ENCODE measurements at places on chromosomes 2 and 18. TPM values are rescaled to one million over a fixed set of nuclear protein-coding genes. Genes with fewer than 3 reads are reported as not detected.

DNA sequence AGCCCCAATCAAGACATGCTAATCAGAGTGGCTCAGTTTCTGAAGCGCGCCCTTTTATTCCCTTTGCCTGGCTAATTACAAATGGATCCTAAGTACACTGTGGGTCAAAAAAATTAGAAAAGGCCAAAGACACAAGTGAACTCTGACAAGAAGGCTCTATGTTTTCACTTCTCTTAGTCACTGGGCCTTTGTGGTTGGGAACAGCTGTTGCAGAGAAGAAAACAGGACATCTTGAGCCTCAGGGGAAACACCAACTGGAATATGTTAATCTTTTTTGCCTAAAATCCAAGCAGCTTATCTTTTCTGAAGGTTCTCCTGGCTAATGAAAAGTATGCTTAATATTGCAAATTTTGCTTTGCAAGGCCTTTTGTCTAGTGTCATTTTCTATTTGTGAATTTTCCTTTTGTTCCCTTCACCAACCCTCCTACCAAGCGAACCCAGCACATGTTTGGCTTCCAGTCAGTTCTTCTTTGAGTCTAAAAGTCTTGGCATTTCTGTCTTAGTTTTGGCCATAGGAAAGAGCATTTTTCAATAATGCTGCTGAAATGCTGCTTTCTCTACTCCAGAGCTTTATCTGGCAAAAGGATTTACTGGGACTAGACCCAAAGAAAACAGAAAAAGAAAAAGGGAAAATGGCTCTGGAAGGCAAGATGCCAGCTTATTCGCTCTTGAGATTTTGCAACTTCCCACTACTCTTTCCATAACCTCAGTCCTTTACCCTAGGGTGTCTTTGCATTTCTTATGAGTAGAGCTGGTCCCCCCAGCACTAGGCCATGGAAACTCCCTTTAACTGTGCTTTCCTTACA, 440.2 kb upstream of the ST6GAL2 start:
- no peak overlapping the region for H3K27ac ChIP-seq
- H3K4me1 ChIP-seq = no peaks in the 10 kb centered on the region
- no peak overlapping the region for H3K4me3 ChIP-seq

The CCDC85A gene
- total RNA-seq = 0.34 TPM

The RNF152 gene
- 23.0 TPM for total RNA-seq

DNA sequence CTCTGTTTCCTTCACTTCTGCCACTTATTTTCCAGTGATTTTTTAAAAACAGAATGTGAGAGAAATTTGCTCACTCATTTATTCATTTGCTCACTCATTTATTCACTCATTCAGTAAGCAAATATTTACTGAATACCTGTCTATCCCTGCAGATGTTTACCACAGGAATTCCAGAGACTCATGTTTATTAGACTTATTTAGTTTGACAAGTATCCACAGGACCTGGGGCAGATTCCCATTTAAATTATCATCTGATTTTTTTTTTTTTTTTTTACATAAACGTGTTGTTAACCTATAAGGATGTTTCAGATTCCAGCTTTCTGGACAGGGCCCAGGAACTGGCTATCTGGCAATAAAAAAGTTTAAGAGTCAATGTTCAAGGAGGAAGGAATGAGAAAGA, 175.1 kb upstream of the ERBB4 start:
- no peak overlapping the region for H3K27ac ChIP-seq
- no peak overlapping the region for H3K4me3 ChIP-seq
- peaks cover 10% of the 10 kb centered on the region for H3K4me1 ChIP-seq
- no peaks in the 10 kb centered on the region for H3K36me3 ChIP-seq
- no peaks in the 10 kb centered on the region for H3K27me3 ChIP-seq
- no peak for DNase-seq

DNA sequence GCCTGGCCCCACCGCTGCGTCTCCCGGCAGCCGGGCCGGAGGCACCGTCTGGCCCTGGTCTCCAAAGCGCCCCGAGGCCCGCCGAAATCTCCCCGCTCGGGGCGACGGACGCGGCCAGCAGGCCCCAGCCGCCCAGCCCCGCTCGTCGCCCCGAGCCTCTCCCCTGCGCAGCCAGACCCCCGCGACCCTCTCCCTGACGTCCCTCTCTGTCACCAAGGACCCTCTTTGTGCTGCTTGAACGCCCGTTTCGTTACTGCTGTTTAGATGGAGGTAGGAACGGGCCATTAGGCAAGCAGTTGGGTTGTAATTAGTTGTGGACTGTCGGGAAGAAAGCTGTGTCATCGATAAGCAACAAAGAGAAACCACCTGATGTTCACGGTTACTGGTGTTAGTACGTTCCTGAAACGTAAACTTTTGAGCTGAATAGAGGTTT, 686 bp downstream of the UBXN4 start:
- peaks cover 19% of the 10 kb centered on the region for H3K4me1 ChIP-seq
- H3K27me3 ChIP-seq = no peaks in the 10 kb centered on the region
- H3K36me3 ChIP-seq = no peaks in the 10 kb centered on the region
- DNase-seq = peak; percentile 72
- H3K4me3 ChIP-seq = peak overlapping the region; percentile 92

The POTEI gene
- 1.8 TPM for total RNA-seq

DNA sequence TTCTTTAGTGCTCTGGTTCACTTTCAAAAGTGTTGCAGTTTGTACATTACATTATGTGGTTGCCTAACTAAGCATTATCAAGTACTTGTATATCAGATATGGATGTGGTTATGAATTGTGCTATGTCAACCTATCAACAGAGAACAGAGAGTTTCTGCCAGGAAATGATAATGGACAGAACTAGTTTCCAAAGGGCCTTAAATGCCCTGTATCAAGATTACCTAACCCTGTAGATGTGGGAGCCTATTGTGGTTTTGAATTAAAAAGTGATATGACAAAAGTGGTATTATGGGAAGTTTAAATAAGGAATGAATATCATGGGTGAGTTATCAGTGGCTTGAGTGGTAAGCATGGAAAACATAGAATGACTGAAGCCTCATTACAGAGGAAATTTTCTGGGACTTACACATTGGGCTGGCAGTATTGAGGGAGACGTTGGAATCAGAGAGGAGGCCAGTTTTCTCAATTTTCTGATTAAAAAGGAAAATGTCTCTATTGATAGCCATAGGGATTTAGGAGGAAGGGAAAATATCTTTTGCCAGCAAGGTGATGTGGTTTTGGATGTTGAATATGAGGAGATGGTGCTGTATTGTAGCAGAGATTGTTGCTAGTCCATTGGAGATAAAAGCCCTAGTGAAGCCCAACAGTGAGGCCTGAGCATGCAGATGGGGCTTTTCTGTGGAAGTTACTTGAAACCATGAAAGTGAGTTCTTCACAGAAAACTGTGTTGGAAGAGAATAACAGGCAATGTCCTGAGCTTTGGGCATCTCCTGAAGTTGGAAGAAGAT, 140.7 kb downstream of the TTC27 start:
- DNase-seq = no peak
- H3K4me3 ChIP-seq = no peak overlapping the region
- peaks cover 9% of the 10 kb centered on the region for H3K4me1 ChIP-seq
- H3K27me3 ChIP-seq = no peaks in the 10 kb centered on the region

GRCh38 chr2:229571243-229571642, 143.1 kb downstream of the DNER start:
- no peaks in the 10 kb centered on the region for H3K27me3 ChIP-seq
- no peak overlapping the region for H3K27ac ChIP-seq
- no peak overlapping the region for H3K4me3 ChIP-seq
- H3K4me1 ChIP-seq = no peaks in the 10 kb centered on the region
- no peaks in the 10 kb centered on the region for H3K36me3 ChIP-seq

DNA sequence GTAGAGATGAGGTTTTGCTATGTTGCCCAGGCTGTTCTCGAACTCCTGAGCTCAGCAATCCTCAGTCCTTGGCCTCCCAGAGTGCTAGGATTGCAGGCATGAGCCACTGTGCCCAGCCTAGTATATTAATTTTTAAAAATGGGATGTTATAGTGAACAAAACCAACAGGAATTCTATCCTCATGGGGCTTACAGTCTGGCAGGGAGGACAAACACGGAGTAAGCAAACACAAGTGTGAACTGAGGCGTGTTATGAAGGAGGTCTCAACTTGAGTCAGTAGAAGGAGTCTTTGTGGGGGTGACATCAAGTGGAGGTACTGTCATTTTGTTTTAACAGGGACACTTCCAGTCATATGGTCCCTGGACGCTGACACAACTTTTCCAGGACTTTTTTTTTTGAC, 33.1 kb downstream of the EMILIN2 start:
- no peak overlapping the region for H3K27ac ChIP-seq
- no peaks in the 10 kb centered on the region for H3K36me3 ChIP-seq
- no peak overlapping the region for H3K4me3 ChIP-seq
- DNase-seq = no peak
- no peaks in the 10 kb centered on the region for H3K4me1 ChIP-seq

GRCh38 chr2:29224693-29225551, 109.7 kb downstream of the CLIP4 start:
- H3K27ac ChIP-seq = no peak overlapping the region
- no peaks in the 10 kb centered on the region for H3K4me1 ChIP-seq
- H3K36me3 ChIP-seq = no peaks in the 10 kb centered on the region
- H3K27me3 ChIP-seq = no peaks in the 10 kb centered on the region
- DNase-seq = no peak

The IL36A gene
- not detected for total RNA-seq

DNA sequence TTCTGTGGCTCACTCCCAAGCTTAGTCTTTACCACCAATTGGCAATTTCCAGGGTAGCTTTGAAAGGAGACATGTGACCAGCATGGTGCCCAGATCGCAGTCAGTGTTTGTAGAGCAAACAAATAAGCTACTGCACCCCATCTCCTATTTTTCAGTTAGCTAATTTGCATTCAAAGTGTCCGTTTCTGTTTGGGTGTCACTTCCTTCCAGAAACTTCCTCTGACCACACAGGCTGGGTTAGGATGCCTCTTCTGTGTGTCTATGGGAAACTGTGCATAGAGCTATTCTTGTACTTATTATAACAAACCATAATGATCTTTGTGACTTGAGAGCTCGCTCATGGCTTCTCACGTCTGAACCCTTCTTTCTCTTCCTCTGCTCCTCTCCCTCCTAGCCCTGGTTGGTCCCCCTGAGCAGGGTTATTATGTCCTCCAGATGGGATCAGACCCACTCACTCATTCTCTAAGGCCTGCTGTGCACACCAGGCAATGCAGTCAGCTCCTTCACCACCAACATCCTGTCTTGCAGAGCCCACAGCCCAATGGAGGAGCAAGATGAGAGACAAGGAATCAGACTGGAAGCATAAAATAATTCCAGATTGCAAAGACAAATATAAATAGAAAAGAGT, 101.2 kb upstream of the ALK start:
- DNase-seq = no peak
- H3K36me3 ChIP-seq = no peaks in the 10 kb centered on the region
- peaks cover 4% of the 10 kb centered on the region for H3K4me1 ChIP-seq
- peaks cover 7% of the 10 kb centered on the region for H3K27me3 ChIP-seq

DNA sequence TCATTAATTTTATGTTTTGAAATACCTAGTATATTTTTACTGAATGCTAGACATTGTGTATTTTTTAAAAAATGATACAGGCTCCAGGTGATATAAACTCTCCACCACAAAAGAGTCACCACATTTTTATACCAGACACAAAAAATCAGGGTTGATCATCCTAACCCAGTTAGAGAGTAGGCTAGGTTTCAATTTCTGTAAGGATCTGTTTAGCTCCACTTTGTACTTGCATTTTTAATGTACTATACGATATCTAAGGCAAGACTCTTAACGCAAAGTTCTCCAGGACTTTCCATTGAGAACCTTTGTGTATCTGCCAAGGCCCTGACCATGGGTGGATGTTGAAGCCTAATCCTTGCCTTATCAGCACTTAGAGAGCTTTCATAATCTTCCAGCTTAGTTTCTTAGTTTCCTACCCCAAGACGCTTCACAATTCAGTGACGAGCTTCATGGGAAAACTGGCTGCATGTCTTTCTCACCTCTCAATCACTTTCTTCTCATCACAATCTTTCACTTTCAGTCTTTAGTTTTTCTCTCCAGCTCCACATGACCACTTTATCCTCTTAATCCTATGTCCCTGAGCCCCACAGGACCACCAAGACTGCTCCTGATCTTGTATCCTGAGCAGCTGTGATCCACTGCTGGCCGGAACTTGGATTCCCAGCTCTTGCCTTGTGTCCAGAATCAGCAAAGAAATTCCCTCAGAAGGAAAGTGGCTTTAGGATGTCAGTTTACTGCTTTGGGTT, 635.8 kb downstream of the RNF144A start:
- peaks cover 8% of the 10 kb centered on the region for H3K4me1 ChIP-seq
- H3K36me3 ChIP-seq = no peaks in the 10 kb centered on the region
- H3K27ac ChIP-seq = no peak overlapping the region
- H3K4me3 ChIP-seq = no peak overlapping the region

Measured in neural progenitor cell (in vitro differentiated cells).